ENCODE measurements at places on chromosomes 11 and 22. TPM values are rescaled to one million over a fixed set of nuclear protein-coding genes. Genes with fewer than 3 reads are reported as not detected.
A peak's percentile ranks its signal among the peaks of the same experiment; 100 is the strongest.

DNA sequence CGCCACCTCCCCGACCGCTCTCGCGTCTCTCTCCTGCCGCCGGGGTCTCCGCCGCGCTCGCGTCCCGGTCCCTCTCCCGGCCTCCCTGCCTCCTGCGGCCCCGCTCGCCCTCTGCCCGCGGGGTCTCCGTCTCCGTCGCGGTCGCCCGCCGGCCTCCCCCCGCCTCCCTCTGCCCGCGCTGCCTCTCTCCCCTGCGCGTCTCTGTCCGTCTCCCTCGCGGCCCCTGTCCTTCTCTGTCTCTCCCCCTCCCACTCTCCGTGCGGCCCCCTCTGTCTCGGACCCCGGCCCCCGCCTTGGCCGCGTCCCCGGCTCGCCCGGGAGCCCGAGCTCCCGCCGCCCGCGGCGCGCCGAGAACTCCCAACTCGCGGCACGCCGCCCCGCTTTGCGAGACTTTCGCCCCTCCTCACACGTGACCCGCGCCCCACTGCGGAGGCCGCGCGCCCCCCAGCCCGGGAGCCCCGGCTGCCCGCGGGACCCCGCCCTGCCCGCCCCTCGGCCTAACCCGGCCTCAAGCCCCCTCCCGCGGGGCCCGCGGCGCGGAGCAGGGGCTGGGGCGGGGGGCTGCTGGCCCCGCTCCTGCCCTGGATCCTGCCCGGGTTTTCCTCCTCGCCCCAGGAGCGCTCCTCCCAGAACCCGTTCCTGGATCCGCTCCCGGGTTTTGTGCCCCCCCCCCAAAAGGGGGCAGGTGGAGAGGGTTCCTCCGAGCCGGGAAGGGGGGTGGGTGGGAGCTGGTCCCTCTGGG lies 702 bp upstream of the KCNJ4 start:
- no peak for DNase-seq

CCDC116 gene
- total RNA-seq = 0.38 TPM

SLC22A6 gene
- not detected for total RNA-seq

DNA sequence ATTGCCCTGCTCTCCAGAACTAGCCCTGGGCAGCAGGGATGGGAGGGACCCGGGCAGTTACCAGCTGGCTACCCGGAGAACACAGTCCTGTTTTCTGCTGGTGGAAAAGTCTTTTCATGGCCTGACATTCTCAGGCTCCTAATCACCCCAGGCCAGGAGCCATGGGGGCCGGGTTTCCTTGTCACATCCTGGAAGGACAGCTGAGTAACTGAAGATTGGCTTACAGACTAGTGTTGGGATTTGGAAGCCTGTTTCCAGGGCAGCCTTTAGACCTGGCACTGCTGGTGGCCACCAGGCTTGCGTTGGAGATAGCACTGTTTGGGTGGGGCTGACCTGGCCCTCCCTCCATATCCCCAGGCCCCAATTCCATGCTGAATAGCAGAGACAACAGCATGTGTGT lies 349.0 kb downstream of the CTTN start:
- DNase-seq = no peak

- no peak for DNase-seq
These were observed 33.8 kb downstream of the ZNF202 start for GRCh38 chr11:123707606-123708205.

OR51E1 gene
- total RNA-seq = 0.67 TPM

TESMIN gene
- total RNA-seq = 0.62 TPM

RIBC2 gene
- 0.42 TPM for total RNA-seq

DNA sequence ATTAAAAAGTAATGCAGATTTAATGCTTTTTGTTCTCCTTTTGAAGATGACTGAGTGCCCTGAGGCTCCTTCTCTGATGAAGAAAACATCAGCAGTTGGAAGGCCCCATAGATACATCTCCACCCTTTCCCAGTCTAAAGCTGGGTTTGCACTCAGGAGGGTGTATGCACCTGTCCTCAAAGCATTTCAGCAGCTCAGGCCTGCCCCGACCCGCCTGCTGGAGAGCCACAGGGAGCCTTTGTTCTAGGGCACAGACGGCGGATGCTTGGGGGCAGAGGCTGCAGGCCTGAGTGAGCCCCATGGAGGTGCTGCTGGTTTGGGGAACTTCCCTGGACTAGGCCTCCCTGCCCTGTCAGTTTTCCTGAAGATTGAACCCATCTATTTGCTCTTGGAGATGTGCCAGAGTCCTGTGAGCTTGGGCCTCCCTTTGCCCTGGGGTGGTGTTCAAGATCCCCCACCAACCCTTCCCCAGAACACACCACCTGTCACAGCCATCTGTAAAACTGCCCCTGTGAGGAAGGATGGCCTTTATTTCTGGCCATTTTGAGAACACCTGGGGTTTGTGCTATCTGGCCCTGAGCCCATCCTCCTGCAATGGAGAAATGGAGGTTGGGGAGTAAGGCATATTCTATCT lies 160.0 kb downstream of the NAV2 start:
- DNase-seq = no peak

GRCh38 chr11:14642873-14643696 lies 519 bp upstream of the PDE3B start:
- no peak for DNase-seq

ABTB2 gene
- total RNA-seq = 8.6 TPM

GRCh38 chr11:8612522-8612921 lies 18.5 kb upstream of the STK33 start:
- no peak for DNase-seq

MRPL49 gene
- 34.1 TPM for total RNA-seq

C11orf42 gene
- not detected for total RNA-seq

SEPTIN5 gene
- 22.9 TPM for total RNA-seq

DNA sequence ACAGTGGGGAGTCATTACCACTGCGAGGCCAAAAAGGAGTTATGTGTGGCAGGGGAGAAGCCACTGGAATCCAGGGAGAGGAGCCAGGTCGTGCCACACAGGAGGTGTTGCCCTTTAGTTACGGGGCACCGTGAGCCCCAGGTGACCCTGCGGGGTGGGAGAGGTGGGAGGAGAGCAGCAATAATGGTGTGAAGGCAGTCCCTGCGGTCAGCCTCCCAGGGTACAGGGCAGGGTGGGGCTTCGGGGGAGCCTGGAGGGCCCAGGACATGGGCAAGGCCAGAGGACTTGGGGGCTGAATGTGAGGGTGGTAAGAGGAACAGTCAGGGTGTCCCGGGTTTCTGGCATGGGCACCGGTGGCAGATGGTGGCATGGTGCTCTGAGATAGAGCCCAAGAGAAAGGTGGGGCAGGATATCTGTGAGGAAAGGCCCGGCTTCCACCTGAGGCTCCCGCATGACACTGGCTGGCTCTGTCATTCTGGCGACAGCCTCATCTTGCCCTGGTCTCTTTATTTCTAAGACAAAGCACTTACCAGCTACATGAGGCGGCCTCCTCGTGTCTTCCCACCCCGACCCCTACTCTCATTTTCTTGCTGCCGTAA lies 82.6 kb upstream of the LMO1 start:
- no peak for DNase-seq

- no peak for DNase-seq
These were observed 117.7 kb upstream of the RCN1 start for GRCh38 chr11:31973172-31973571.

DNA sequence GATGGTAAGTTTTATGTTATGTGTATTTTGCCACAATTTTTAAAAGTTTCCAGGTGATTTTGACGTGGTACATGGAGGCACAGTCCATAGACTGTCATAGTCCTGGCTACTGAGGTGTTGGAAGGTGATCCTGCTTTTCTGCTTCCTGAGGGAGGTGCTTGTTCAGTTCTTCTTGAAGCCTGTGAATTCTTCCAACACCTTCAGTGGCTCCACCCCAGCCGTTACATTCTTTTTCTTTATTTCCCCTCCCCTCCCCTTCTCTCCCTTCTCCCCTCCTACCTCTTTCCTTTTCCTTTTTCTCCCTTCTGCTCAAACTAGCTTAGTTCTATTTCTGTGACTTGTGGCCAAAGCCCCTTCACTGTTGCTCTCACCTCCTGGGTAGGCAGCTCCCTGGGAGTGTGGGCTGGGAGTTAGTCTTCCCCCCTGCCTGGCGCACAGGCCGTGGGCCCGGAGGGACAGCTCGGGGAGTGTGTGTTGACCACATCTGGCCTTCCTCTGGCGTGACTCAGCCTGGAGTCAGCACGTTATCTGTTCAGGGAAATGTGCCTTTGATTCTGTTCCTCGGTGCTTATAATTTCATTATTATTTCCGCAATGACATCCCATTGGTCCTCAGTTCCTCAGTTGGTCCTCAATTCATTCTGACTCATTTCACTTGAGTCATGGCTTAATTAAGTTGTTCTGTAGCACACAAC lies 566.2 kb downstream of the TBC1D22A start:
- no peak for DNase-seq

- no peak for DNase-seq
These were observed 370.5 kb downstream of the JRKL start for GRCh38 chr11:96760306-96760705.

GRCh38 chr11:8964324-8965320 lies at the start of gene TMEM9B:
Gene TMEM9B, minus strand, starts transcription at chr11:8964442. Its CDS starts 129 bp downstream, at chr11:8964313.
- DNase-seq = peak; percentile 98

INPP5J gene
- 0.52 TPM for total RNA-seq

- no peak for DNase-seq
These were observed 60.1 kb upstream of the PHF21B start for GRCh38 chr22:45069925-45070324.

PATE4 gene
- total RNA-seq = not detected

DNA sequence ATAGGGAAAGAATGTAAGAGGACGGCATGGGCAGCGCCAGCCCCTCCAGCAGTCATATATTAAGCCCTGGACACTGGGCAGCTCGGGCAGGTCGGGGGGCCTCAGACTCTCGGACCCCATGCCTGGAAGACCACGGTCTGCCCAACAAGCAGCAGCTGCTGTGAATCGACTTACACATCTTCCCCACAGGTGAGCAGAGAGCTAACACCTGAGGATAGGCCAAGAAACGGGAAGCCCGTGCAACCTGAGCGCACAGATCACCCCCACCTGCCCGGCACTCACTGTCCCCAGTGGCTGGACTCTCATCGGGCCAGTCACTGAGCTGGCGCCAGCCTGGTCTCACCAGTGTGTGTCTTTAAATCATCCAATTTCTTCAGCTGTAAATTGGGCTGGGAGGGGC lies 4.7 kb upstream of the TCF20 start:
- DNase-seq = peak; percentile 58

GRCh38 chr11:32200136-32200847 lies 109.4 kb downstream of the RCN1 start:
- no peak for DNase-seq

DNA sequence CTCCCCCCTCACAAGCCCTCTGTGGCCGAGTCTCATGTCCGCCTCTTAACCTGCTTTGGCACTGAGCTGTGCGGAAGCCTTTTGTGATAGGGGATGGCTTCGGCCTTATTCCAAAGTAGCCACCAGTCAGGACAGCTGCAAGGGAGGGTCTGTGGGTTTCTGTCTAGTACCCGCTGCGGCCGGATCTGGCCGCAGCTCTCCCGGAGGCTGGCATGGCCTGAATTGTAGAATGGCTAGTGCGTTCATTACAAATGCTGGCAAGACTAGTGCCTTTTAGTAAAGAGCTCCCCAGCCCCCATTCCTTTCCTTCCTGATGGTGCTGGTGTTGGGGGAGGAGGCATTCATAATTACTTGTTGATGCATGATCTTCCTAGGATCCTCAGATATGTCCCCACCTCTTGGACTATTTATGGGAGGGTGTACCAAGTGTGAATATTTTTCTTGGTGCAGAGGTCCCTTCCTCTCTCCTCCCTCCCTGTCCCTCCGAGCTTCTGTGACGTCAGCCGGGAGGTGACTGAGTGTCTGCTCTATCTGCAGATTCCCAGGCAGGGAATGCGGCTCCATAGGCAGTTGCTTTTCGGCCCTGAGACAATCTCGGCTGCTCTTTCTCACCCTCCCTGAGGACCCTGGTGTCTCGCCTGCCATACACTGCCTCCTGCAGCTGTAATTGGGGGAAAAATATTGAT lies 108.7 kb upstream of the E2F8 start:
- DNase-seq = no peak

DNA sequence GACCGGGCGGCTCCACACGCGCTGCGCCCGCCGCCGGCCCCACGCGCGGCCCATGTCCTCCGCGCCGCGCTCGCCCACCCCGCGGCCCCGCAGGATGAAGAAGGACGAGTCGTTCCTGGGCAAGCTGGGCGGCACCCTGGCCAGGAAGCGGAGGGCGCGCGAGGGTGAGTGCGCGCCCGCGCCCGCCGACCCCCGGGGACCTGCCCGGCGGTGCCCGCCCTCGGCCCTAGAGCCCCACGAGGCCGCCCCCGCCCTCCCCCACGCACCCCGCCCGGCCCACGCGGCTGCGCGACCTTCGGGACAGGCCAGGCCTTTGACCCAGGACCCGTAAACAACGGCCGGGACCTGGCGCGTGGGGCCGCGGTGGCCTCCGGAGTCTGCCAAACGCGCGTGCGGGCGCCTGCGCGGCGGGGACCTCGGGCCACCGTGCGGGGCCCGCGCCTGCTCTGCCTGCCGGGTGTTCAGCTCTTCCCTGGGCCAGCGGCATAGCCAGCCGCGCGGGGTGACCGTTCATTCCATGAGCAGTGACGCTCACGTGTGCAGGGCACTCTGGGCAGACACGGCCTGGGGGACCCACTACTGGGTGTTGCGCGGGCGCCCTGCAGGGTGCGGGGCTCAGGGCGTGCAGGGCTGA lies at the start of gene PARVB:
Gene PARVB, plus strand, starts transcription at position 15 of the 634 bp plus-strand sequence. Its CDS starts 38 bp downstream, at position 53.
- DNase-seq = no peak

OPCML gene
- total RNA-seq = 0.60 TPM

- peak; percentile 85 for DNase-seq
These were observed 86.2 kb downstream of the UBASH3B start for GRCh38 chr11:122741613-122742300.

- no peak for DNase-seq
These were observed 48.2 kb downstream of the ELFN2 start for GRCh38 chr22:37379085-37379484.

GRCh38 chr11:62592989-62593421 lies 1.7 kb upstream of the TUT1 start:
- DNase-seq = no peak

All from posterior vena cava (tissue), 2 donors.